NCI-H2081 (cell line): ENCODE measurements at places on chromosomes 12 and 14.

DNA sequence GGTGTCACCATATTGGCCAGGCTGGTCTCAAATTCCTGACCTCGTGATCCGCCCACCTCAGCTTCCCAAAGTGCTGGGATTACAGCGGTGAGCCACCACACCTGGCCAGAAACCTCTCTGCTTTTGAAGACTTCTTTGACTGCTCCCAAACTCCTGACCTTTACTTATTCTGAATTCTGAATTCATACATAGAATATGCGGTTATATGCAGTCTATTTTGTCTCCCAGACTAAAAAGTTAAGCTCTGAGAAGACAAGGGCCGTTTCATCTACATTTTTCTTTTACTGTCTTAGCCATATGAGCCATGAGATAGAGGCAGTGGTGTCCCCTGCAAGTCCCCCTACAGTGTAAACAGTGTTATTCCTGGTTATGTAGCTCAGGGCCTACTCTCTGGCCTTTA lies 179.3 kb downstream of the NTF3 start:
- no peak for DNase-seq

DNA sequence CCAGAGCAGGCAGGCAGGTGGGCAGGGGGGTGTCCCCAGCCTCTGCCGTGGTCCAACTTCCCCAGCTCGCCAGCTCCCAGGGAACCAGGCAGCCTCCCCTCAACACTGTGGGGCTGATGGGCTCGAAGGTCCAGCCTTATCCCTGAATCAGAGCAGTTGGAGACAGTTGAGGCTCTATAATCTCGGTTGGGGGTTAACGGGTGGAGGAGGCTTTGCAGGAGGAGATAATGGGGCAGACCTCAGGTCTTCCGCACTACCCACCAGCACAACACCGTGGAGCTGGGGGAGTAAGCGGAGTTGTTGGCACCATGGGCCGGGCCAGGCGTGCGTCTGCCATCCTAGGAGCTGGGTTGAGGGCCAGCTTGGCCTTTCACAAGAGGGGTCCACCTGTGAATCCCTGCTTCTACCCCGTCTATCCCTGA lies 13.9 kb upstream of the HDAC7 start:
- DNase-seq = no peak

- no peak for DNase-seq
These were observed 14.9 kb upstream of the HEATR5A start for GRCh38 chr14:31435276-31435675.

GRCh38 chr12:96218989-96219678 lies 25.0 kb downstream of the ELK3 start:
- no peak for DNase-seq

- no peak for DNase-seq
These were observed 12.9 kb downstream of the ETV6 start for GRCh38 chr12:11662369-11662768.

DNA sequence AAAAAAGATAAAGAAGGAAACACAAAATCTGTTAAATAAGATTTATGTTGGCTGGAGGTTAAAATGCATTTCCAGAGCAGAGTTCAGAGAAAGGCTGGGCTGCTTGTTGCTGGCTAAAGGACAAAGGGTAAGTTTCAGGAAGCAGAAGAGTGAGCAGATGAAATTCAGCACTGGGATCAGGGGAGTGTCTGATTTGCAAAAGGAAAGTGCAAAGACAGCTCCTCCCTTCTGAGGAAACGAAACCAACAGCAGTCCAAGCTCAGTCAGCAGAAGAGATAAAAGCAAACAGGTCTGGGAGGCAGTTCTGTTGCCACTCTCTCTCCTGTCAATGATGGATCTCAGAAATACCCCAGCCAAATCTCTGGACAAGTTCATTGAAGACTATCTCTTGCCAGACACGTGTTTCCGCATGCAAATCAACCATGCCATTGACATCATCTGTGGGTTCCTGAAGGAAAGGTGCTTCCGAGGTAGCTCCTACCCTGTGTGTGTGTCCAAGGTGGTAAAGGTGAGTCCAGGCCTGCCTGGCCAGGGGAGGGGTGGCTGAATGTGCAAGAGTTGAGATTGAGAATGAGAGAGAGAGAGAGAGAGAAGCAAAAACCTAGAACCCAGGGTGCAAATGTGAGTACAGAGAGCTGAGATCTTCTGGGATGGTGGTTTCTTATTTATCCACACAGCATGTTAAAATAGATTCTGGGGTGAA lies at the start of gene OAS1:
Gene OAS1 (plus strand): TSS at position 251 of the 703 bp plus-strand sequence. CDS start 78 bp downstream, at position 329.
- DNase-seq = no peak

DNA sequence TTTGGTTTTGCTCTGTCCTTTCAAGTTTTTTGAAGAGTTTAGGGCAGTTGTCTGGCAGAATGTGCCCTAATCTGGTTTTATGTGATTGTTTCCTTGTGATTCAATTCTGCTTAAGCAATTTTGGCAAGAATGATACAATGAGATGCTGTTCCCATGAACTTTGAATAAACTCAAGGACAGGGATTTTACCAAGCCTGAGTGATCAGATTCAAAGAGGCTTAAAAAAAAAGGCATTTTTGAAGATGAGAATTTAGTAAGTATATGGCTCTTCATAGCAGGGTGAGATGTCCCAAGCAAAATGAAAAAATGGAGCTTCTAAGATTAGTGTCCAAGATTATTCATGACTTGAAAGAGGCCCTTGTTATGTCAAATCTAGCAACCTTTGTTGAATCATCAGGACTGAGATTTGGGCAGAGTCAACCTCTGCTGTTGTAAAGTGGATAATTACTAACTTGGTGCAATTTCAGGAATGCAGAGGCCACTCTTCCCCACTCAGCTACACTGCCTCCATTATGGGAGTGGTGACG lies 180.6 kb upstream of the NUDT4 start:
- DNase-seq = no peak

GRCh38 chr14:91545946-91546716 lies 36.0 kb upstream of the PPP4R3A start:
- DNase-seq = peak; percentile 40

GRCh38 chr12:113103756-113104450 lies 31.7 kb downstream of the RASAL1 start:
- DNase-seq = no peak

- no peak for DNase-seq
These were observed 93.8 kb downstream of the BCL11B start for GRCh38 chr14:99177886-99178835.

DNA sequence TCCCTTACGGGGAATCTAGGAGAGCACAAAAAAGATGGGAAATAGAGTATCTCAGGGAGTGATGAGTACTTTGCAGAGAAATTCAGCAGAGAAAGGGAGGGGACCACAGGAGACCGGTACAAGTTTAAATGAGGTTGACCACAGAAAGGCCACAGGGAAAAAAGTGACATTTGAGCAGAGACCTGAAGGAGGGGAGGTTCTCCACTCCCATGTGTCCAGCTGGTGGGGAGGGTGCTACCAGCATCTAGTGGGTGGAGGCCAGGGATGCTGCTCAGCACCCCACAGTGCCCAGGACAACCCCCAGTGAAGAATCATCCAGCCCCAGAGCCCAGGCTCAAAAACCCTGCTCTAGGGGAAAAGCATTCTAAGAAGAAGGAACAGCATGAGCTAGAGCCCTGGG lies 34.6 kb downstream of the TESC start:
- no peak for DNase-seq

DNA sequence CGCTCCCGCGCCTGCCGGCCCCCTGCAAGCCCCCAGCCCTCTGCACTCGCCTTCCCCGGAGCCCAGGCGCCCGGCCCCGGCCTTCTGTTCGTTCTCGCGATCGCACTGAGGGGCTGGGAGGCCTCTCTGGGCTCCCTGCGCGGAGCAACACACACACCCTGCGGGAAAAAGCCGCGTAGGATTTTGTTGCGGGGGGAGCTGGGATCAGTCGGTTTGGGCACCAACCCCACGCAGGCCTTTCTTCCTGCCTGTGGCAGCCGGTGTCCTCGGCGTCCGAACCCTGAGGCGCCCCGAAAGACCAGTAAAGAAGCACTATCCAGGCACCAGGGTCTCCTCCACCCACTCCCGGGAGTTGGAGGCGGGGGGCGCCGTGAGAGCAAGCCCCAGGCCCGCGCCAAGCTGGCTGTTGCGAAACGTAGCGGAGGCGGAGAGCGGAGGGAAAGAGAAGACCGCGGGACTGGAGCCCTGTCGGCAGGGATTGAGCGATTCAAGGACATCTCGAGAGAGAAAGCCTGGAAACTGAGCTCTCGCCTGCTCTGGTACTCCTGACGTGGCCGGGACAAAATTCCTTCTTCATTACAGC lies 1.9 kb upstream of the HOXC5 start:
- no peak for DNase-seq

GRCh38 chr14:31449971-31450610 lies 7.2 kb downstream of the DTD2 start:
- DNase-seq = peak; percentile 18

DNA sequence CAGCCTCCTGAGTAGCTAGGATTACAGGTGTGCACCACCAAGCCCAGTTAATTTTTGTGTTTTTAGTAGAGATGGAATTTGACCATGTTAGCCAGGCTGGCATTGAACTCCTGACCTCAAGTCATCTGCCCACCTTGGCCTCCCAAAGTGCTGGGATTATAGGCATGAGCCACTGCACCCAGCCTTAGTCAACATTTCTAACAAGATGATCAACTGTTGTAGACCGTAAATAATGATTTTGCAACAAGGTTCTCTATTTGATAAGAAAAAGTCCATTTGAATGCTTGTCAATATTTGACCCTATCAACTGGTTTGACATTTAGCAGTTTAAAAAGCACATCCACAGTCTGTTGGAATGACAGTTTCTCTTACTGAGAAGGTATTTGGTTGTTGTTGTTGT lies 25.2 kb upstream of the NRDE2 start:
- DNase-seq = no peak

- no peak for DNase-seq
These were observed 25.8 kb downstream of the LIMA1 start for GRCh38 chr12:50257236-50258166.

- DNase-seq = no peak
These were observed 1.2 kb downstream of the PSME2 start for GRCh38 chr14:24145219-24145618.

- no peak for DNase-seq
These were observed 6.7 kb upstream of the EML1 start for GRCh38 chr14:99786511-99786989.

DNA sequence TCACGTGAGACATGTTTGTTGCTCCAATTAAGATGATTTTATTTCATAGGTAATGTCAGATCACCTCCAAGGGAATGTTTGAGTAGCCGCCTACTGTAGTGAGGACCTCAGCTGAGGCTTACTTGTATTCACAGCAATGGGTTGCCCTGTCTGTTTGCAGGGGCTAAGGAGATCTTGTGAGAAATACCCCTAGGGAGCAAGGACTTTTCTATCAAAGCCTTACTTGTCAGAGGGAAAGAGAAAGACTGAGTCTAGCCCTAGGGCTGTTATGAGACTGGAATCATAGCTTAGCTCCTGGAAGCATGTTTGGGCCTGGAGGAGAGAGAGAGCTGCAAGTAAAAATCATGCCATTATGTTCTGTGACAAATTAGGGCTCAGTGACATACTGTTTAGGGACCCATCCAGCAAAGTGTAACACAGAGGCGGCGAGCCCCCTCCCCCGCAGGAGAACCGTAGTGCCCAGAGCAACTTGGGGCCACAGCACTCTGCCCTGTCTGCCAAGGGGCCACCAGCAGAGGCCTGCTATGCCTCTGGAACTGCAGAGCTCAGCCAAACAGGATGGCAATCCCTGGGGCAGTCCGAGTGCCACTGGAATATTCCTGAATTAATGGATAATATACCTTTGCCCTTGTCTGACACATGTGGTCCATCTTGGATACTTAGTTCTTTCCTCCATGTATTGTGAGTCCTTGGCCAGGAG lies 178.8 kb downstream of the DACT1 start:
- DNase-seq = no peak

- no peak for DNase-seq
These were observed 85.0 kb downstream of the ATF7IP start for GRCh38 chr12:14450479-14450878.

GRCh38 chr14:44606576-44606975 lies 99.5 kb upstream of the FSCB start:
- no peak for DNase-seq

DNA sequence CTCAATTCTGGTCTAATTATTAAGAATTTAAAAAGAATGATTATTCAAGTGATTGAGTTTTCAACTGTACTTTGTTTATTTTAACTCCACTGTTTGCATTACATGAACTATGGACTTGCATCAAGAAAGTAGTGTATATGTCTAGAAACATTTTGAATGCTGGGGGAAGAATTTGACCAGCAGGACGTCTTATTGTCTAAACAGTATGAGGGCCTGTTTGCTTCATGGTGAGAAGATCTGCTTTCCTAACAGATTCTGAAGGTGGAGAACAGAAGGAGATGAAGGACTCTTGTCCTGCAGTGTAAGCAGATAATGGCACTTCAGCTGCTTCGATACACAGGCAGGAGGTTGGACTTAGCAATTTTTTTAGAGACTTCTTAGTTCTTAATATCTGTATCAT lies 176.0 kb downstream of the DACT1 start:
- no peak for DNase-seq

DNA sequence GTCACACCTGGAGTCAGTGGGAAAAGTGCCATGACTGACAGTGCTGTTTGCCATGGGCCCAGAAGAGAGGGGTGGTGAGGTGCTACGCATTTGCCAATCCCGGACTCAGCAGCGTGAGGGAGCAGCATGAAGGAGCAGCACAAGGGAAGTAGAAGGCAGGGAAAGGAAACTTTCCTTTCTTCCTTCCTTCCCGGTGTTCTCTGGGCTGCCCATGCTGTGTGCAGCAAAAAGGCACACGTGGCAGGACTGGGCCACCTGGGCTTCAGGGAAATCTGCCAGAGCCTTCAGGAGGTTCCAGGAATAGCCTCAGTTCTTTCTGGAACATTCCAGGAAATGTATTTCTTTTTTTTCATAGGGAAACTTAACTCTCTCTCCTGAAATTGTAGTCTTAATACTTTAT lies 23.0 kb downstream of the TRIM9 start:
- DNase-seq = no peak

GRCh38 chr14:31930493-31931240 lies 146.4 kb upstream of the ARHGAP5 start:
- no peak for DNase-seq

DNA sequence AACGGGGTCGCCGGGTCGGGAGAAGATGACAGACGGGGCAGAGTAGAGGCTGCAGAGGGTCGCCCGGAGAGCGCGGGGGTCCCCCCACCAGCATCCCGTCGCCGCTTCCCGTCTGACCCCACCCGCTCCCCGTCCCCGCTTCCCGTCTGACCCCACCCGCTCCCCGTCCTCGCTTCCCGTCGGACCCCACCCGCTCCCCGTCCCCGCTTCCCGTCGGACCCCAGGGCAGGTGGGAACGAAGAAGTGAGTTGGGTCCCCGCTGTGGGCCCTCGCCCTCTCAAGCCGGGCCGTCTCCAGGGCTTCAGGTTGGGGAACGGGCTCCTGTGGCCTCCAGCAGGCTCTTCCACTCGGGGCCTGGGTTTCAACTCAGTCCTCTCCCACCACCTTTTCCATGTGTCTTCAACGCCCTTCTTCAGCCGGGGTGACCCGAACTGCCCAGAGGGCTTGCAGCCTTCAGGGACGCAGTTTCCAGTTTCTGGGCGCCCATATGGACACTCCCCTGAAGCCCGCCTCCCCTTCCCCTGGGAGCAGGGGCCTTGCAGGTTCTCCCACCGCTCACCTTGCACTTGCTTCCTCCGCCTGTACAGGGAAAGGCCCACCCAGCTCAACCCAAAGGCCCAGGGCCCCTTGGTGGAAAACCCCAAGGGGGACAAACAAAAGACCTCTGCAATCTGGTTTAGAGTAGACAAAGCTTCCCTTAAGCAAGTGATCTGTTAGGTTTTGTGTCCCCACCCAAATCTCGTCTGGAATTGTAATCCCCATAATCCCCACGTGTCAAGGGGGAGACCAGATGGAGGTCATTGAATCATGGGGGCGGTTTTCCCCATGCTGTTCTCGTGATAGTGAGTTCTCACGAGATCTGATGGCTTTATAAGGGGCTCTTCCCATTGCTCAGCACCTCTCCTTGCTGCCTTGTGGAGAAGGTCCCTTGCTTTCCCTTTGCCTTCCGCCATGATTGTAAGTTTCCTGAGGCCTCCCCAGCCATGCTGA lies 66.5 kb downstream of the TNFAIP2 start:
- DNase-seq = no peak
